ENCODE measurements at places on chromosomes 1 and 21. TPM values are rescaled to one million over a fixed set of nuclear protein-coding genes. Genes with fewer than 3 reads are reported as not detected.

DNA sequence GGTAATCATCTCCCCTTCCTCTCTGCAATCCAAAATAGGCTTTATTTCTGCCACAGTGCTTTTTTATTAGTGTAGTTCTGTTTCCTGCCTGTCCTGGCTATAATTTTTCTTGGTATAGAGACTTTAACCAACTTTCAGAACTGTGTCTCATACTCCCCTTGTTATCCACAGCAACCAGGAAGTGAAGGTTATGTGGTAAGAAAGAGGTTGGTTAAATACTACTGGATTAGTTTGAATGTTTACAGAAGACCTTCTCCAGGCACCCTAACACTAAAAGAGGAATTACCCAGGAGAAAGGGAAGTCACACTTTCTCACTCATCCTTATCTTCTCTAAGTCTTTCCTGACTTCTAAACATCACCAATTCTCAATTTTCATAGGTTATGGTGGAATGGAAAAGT is 17.8 kb upstream of the TNFSF4 start:
- no peak for DNase-seq

DNA sequence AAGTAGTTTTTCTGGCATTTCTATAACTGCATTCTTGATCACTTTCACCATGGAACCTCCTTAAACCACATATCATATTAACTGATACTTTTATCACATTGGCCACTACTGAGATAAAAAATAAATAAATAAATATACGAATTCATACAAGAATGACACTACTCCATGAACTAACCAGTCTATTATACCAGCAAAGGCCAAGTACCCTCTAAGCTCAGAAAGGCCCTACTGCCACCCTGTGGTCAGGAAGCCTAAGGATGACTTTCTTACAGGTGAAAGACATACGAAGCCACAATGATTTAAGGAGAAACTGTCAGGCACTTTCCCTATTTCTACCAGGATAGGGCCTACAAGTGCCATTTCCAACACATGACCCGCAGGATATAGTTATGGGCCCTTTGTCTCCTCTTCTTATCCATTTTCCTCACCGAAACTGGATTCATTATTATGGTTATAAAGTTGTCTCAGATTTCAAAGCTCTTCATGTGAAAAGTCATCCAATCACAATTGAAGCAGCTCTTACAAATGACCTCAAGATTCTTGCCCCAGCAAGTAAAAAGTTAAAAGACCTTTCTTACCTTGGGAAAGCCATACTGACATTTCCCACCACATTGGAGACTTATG is 23.9 kb downstream of the DNAJC8 start:
- DNase-seq = peak; percentile 45

- DNase-seq = no peak
Measured at GRCh38 chr1:205510308-205510950, 6.0 kb downstream of the CDK18 start.

Gene C1QC
- total RNA-seq = 147 TPM

Gene HLX
- 12.3 TPM for total RNA-seq

Gene UBL4B
- total RNA-seq = not detected

- no peak for DNase-seq
Measured at GRCh38 chr1:164805399-164805798, 246.4 kb downstream of the PBX1 start.

Gene SLC22A15
- 4.8 TPM for total RNA-seq

DNA sequence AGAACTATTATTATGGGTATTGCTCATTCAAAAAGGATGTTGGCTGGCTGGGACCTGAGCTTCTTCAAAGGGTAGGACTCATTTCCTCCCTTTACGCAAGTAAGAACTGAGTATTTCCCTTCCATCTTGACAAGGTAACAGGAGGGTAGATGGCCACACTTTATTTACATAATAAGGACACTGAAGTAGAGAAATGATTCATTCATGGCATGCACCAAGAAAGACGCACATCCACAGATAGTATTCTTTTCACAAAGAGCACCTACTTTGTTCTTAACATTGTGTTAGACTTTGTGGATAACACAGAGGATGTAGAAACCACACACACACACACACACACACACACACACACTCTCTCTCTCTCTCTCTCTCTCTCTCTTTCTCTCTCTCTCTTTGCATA is 82.9 kb downstream of the FAM78B start:
- DNase-seq = no peak

- DNase-seq = no peak
Measured at GRCh38 chr21:38714999-38715398, 90.7 kb upstream of the ETS2 start.

GRCh38 chr1:204705888-204706837 is 20.6 kb upstream of the LRRN2 start:
- no peak for DNase-seq

- DNase-seq = no peak
Measured at GRCh38 chr1:181482001-181482430, 1.3 kb upstream of the CACNA1E start.

DNA sequence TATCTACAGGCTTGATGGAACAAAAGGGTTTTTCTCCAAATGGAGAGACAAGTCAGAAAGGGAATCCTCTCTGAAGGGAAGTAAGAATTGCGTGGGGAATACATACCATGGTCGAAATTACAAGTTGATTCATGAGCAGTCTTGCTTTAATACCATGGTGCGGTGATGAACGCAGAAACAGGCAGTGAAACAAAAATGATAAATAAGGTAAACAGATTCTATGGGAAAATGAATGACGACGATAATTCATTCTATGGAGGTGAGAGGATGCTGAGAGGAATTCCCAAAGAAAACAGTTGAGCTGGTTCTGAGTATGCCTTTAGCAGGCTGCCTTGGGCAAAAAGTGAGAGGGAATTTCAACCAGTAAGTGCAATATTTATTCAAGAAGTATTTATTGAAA is 209.4 kb upstream of the RUNX1 start:
- DNase-seq = no peak

- no peak for DNase-seq
Measured at GRCh38 chr1:192901500-192901899, 92.7 kb downstream of the RGS2 start.

Gene KDF1
- total RNA-seq = 25.6 TPM

GRCh38 chr21:44288251-44289110 is 2.8 kb downstream of the AIRE start:
- DNase-seq = no peak

Gene NBPF3
- 9.5 TPM for total RNA-seq

DNA sequence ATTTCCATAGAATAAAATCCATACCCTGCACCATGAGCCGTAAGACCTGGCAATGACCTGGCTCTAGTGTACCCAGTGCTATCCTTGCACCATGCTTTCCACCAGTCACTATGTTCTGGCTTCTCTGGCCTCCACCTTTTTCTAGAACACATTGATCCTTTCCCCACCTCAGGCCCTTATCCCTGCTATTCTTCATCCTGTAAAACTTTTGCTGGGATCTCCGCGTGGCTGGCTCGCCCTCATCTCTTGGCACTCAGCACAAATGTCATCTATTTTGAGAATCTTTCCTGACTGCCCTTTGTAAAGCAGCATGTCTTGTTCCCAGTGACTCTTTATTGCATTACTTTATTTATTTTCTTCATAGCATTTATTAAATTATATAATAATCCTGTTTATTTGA is 169.8 kb upstream of the B3GALT2 start:
- DNase-seq = no peak

- DNase-seq = no peak
Measured at GRCh38 chr1:69271587-69272125, 296.1 kb upstream of the LRRC7 start.

DNA sequence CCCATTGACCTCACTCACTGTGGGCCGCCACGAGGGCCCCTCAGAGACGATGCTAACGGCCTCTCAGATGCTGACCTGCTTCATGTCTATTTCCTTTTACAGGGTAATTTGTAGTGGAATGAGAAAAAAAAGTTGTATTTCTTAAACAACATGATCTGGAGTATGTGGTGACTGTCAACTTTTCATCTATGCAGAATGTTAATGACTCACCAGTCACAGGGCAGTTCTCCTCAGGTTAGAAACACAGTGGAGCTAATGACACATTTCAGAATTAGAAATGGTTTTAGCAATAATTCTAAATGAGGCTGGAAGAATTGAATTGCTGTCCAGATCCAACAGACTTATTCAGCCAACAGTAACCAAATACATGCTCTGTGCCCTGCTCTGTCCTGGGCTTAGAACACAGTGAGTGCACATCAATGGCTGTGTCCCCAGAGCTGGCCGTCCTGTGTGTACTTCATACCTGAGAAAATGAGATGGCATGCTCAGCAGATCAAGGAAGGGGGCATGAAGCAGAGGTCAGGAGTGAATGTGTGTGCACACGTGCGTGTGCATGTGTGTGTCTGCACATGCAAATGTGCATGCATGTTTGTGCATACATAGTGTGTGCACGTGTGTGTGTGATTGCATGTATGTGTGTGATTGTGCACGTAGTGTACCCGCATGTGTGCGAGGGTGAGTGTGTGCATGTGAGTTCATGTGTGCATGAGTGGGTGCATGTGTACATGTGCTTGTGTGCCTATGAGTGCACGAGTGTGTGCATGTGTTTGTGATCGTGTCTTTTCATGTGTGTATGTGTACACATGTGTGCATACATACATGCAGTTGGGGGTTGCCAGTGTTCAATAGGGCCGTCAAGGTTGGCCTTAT is 145.3 kb downstream of the PCBP3 start:
- no peak for DNase-seq

GRCh38 chr1:55477953-55478352 is 262.8 kb upstream of the USP24 start:
- DNase-seq = no peak

DNA sequence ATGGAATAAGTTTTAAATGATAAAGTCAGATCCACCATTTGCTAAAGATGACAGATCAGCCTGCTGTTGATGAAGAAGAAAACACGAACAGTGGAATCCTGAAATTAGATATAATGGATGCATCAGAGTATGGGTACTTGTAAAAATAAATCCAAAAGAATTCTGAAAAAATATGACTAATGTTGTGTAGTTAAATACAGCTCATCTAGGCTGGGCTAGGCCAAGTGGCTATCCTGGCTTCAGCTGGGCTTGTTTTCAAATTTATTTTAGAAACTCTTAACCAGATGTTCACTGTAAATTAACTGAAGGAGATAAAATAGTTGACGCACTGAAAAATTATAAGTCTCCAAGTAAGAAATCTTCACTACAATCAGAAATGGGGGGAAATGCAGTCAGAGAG is 7.4 kb upstream of the RGS2 start:
- no peak for DNase-seq

Gene KCNN3
- 3.6 TPM for total RNA-seq

DNA sequence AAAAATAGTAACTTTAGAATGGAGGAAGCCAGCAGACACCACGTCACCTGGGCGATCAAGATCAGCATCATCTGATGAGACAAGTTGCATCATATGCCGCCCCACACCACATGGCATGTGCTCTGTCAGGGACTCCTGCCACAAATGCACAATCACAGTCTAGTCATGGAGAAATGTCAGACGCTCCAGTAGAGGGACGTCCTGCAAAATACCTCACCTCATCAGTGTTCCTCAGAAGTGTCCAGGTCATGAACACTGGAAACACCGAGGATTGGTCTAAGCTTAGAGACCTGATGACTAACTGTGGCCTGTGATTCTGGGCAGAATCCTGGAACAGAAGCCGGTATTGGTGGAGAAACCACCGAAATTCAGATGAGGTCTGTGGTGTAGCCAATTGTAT is 14.3 kb downstream of the ADARB1 start:
- no peak for DNase-seq

GRCh38 chr1:202167708-202168415 is 7.5 kb upstream of the PTPN7 start:
- DNase-seq = no peak

GRCh38 chr1:20724364-20725188 is 6.8 kb upstream of the KIF17 start:
- no peak for DNase-seq

DNA sequence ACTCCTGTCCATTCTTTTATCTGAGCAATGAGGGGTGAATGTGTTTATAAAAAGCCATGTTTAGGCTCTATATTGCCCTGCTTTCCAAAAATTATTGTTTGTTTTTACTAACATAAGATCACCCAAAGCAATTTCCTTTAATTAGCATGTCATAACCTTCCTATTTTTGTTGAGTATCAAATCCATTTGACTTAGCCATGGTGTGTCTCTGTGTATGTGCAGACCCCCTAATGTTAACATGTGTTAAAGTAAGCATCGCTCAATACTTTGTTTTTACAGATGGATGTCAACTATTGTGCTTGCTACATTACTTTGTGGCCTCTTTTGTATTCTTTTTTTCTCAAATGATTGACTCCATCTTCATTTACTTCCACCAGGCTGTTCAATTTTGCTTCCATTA is 585.4 kb downstream of the USP25 start:
- DNase-seq = no peak

GRCh38 chr1:24089027-24089742 is 22.8 kb downstream of the MYOM3 start:
- no peak for DNase-seq

Gene CCDC27
- not detected for total RNA-seq

- DNase-seq = no peak
Measured at GRCh38 chr1:247296599-247297180, 35.0 kb downstream of the ZNF496 start.

- DNase-seq = no peak
Measured at GRCh38 chr1:107626073-107626796, 338.7 kb downstream of the VAV3 start.

Gene DAB1
- total RNA-seq = 0.64 TPM

DNA sequence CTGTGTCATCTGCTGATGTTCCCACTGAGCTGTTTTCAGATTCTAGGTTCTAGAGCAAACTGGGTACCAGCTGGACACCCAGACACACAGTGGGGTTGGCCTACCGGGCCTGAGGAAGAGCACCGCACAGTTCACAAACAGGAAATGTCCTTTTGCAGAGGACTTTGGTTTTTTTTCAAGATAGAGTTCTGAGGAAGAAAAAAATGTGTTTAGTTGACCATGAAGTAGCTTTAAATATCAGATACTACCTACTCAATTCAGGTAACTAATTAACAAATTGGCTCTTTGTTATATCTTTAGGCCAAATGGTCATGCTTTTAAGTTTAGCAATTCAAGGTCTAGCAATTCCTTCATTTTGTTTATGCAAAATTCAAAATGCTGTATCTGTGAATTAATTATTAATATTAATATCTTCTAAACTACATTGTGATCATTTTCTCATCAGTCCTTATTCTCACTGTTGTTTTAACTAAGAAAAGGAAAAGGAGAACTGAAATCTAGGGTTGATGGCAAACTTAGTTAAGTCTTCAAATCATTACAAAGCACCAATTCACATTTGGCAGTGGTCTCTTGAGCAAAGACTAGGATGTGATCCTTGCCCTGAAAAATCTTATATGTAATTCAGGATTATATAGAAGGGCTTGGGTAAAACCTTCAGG is 17.2 kb upstream of the NCF2 start:
- no peak for DNase-seq

Gene GRIK3
- total RNA-seq = 1.9 TPM

DNA sequence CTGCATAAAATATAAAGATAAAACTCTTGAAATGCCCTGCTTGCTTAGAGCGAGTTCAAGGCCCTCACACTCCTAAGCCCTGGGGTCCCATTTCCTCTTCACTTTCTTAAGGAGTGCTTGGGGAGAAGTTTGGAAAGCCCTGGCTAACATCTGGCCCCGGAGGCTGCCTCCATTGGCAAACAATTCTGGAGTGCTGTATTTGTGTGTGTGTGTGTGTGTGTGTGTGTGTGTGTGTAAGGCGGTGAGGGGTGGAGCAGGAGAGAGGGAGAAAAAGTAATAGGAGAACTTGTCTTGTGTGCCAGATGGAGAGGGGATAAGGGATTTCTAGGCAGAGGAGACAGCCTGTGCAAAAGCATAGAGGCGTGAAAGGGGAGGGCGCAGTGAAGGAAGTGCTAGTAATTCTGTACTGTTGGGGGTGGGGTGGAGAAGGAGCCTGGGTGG is 578 bp upstream of the TRIM62 start:
- no peak for DNase-seq

GRCh38 chr1:52674497-52675384 is 23.4 kb downstream of the COA7 start:
- no peak for DNase-seq

- no peak for DNase-seq
Measured at GRCh38 chr1:75438355-75438754, 172.6 kb downstream of the SLC44A5 start.

Data from left colon (tissue), 2 donors.